ENCODE measurements at places on chromosomes 11 and 22.
A peak's percentile ranks its signal among the peaks of the same experiment; 100 is the strongest.

GRCh38 chr11:11157185-11157584, 195.9 kb downstream of the CSNK2A3 start:
- DNase-seq, result peak; percentile 28

DNA sequence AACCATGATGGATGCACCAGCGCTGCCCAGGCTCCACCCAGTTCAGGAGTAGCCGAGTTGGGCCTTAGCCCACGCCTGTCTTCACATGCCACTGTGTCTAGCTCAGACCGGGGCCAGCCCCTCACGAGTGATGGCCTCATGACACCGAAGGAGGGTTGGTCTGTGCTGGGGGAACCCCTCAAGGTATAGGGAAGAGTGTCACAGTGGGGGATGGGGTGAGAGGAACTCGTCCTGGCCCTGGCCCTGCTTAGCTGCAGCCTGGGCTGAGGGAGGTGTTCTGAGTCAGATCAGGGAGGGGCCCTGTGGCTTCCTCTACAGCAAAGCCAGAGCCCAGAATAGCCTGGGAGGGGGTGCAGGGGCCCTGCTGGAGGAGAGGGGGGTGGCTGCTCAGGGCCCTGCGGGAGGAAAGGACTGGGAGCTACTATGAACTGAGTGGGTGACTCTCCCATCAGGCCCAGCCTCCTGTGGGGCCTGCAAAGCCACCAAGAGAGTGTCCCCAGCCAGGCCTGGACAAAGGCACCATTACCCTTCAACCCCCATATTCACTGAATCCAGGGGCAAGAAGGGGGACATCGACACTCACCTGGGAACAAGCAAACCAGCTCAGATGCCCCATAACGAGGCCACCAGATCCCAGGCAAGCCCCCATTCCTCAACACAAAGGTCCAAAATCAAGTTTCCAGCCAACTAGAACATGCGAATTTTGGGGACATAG, 41.2 kb downstream of the IGLL5 start:
- DNase-seq, result no peak

DNA sequence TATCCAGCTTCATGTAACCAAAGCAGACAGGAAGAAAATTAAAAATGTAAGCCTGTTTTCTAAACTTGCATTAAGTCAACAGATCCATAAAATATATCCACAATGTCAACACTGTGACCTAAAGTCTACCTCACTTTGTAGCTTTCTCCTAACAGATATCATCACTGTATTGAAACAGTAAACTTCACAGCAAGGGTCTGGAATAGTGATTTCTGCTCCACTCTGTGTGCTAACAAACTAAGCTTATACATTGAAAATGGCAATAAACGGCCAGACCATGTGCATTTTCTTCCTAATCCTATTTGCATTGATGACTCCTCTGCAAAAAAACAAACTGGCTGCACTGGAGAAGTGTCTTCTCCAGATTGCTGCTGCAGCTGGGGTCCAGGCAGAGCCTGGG, 26.8 kb downstream of the CADM1 start:
- no peak for DNase-seq

DNA sequence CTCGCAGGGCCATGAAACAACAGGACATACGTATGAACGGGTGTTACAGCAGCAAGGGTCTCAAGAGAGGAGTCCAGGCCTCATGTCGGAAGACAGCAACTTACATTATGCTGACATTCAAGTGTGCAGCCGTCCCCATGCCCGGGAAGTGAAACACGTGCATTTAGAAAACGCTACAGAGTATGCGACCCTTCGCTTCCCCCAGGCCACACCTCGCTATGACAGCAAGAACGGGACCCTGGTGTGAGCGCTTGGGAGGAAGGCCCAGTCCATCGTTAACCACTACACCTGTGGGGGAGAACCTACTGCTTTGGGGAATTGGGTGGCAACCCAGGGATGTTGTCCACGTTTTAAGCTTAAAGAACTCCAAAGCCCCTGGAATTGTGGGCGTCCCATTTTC, 7.2 kb downstream of the C11orf52 start:
- DNase-seq, result no peak

- no peak for DNase-seq
These were observed 213.4 kb upstream of the SYN3 start for GRCh38 chr22:33271390-33272161.

DNA sequence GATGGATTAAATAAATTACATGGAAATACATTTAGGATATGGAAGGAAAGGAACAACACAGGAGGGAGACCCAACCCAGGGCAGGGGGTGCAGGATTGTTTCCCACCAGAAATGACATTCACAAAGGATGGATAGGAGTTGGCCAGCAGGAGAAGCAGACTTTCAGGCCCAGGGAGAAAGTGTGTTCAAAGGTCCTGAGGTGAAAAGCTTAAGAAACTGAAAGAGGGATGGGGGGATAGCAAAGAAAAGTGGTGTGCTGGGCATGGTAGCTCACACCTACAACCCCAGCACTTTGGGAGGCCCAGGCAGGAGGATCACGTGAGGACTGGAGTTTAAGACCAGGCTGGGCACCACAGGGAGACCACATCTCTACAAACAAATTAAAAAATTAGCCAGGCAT, 16.6 kb upstream of the ADA2 start:
- no peak for DNase-seq

DNA sequence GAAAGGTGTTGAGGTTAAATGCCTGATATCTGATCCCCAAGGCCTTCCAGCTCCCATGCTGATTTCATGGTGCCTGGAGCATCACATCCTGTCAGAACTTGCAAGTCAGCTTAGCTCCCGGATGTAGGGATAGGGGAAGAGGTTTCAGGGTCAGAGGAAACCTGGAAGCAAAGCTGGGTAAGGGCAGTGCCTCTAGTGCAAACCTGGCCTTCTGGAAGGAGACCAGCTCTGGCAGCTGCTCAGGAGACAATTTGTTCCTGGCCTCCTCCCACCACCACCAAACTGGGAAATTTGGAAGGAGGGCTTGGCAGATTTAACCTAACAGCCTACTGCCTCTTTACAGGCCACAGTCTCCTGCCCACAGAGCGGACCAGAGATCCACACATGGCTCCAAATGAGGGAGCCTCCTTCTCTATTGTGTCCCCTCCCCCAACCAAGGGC, 9.2 kb upstream of the TSKU start:
- no peak for DNase-seq
